Pericardium fibroblast (primary cell): ENCODE measurements at places on chromosomes 13 and 19. TPM values are rescaled to one million over a fixed set of nuclear protein-coding genes. Genes with fewer than 3 reads are reported as not detected.

TEX26 gene
- total RNA-seq = not detected in 2 replicates

FUT1 gene
- 0.17 and 1.8 TPM in 2 replicates for total RNA-seq

MTRF1 gene
- 3.4 and 6.1 TPM in 2 replicates for total RNA-seq

ZNF317 gene
- total RNA-seq = 14.6 and 15.2 TPM in 2 replicates

LMTK3 gene
- total RNA-seq = not detected in 2 replicates

UTP14C gene
- total RNA-seq = 8.6 and 10.7 TPM in 2 replicates

SOX21 gene
- not detected in 2 replicates for total RNA-seq

ZNF177 gene
- 0.09 and 1.2 TPM in 2 replicates for total RNA-seq

PLPPR3 gene
- total RNA-seq = 0.09 and 1.6 TPM in 2 replicates

CGB2 gene
- total RNA-seq = not detected in 2 replicates
